ENCODE measurements at places on chromosomes 5 and 9.

DNA sequence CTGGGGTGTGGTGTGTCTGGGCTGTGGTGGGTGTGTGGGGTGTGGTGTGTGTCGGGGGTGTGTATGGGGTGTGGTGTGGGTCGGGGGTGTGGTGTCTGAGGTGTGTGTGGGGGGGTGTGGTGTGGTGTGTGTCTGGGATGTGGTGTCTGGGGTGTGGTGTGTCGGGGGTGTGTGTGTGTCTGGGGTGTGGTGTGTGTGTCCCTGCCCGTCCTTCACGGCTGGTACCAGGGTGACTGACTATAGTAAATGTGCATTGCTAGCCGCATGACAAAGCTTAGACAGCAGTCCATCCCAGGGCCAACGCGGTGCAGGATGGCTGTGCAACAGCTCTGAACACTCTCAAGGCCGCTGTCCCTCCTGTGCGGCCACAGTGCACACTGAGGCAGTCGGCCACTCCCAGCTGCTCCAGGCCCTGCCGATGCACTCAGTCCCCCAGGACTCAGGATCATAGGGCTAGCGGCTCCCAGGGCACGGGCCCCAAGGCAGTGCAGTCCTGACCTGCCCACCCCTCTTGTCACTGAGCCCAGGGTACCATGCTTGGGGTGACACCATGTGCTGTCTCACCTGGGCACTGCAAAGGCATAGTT lies 54.0 kb downstream of the SECISBP2 start:
- peak; percentile 48 for DNase-seq

DNA sequence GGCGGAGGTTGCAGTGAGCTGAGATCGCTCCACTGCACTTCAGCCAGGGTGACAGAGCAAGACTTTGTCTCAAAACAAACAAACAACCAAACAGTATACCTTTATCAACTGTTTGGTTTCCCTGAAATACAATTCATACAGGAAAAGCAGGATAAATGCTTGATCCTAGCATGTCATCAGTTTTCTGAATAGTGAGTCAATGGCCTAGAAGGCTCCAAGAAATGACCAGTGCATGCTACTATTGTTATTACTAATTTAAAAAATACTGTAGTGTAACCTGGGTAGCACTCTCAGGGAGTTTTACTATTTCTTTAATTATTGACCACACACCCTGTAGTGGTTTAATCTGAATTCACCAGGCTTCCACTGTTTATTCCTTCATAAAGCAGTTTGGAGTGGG lies 101.0 kb upstream of the PTPN3 start:
- no peak for DNase-seq

DNA sequence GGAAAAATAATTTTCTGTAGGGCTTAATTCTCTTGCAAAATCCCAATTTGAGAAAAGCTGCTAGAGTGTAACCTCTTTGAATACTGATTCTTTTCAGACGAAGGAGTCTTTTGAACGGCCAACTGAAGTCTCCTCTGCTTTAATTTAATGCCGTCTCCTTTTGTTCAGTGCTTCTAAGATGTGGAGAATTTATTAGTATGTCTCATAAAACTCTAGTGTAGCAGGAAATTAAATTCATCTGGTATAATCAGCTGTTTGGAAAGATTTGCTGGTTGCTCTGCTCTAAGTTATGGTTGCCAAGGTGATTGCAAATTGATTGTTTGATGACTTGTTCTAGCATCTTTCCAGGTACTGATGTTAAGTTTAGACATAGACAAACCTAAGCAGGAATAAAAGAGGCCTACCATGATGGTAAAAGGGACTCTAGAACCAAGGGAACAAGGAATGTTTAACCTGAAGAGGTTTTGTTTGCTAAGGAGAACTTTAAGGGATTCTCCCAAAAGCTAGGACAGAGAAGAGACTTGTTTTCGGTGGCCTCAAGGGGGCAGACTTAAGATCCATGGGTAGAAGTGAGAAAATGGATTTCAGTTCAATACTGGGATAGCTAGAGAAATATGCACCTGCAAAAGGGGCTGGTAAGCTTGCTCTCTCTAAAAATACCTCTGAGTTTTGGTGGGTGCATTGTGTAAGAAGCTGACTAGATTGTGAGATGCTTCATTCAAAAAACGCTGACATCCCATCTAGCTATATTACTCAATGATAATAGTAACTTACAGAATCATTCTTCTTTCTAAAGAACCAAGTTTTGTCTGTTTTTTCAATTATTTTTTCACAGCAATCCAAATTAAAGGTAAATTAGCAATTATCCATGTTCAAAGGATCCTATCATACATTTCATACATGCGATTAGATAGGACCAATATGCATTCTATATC lies 5.7 kb upstream of the ADRB2 start:
- no peak for DNase-seq

- DNase-seq = no peak
These were observed 251.4 kb upstream of the TRIM32 start for GRCh38 chr9:116435706-116436105.

DNA sequence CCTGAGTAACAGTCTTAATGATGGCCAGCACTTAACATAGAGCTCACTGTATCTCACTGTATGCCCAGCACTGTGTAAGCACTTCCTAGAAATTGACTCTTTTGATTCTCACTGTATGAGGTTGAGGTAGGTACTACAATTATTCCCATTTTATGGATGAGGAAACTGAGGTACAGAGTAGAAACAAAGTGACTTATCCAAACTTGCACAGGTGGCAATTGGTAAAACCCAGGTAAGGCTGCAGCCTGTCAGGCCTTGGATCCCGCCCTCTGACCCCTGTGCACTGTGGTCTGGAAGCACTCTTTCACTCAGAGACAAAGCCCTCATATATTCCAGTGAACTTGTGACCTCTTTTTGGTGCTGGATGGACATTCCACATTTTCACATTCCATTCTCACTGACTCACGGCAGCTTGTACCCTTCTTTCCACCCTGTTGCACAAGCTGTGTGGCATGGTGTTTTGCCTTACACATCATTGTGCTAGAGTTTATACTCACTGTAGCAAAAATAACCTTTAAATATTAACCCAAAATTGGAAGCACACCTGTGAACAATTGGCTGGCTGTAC lies 21.7 kb downstream of the ANKRD55 start:
- no peak for DNase-seq

DNA sequence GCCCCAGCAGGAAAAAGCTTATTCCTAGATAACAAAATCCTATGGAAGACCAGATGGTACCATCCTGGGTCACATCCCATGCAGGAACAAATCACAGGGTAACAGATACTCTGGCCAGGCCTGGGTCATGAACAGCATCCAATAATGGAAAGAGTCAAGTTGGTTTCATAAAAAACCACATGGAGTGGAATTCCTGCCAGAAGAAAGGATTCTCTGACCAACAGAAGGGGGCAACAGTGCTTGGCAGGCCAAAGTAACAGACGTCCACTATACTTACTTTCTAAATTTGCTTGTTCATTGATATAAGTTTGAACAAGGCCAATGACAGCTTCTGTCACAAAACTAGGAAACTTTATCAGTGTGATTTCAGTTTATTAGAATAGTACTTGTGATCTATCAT lies 273.5 kb downstream of the ARRDC3 start:
- DNase-seq = no peak

DNA sequence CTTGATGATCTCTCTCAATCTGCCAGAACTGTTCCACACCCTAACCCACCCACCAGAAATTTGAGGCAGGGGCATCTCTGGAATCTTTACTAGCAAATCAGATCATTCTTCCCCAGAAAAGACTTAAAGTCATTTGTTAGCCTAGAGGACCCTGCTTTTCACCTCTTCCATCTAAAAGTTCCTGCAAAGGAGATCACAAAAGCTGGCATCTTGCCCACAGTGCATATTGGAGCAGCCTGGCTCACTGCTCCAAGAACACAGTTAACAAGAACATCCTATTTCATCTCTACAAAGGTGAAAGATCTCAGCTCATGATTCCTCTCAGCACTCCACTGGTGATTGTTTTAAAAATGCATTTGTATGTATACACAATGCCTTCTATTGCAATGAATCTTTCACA lies 36.3 kb downstream of the GABRP start:
- no peak for DNase-seq

GRCh38 chr5:180594311-180595045 lies 3.2 kb upstream of the SCGB3A1 start:
- DNase-seq = no peak

- no peak for DNase-seq
These were observed 252.2 kb downstream of the GOLPH3 start for GRCh38 chr5:31921852-31922305.

GRCh38 chr5:51881901-51882300 lies 498.7 kb downstream of the ISL1 start:
- no peak for DNase-seq

- DNase-seq = no peak
These were observed 390.4 kb upstream of the CDH6 start for GRCh38 chr5:30802961-30803705.

DNA sequence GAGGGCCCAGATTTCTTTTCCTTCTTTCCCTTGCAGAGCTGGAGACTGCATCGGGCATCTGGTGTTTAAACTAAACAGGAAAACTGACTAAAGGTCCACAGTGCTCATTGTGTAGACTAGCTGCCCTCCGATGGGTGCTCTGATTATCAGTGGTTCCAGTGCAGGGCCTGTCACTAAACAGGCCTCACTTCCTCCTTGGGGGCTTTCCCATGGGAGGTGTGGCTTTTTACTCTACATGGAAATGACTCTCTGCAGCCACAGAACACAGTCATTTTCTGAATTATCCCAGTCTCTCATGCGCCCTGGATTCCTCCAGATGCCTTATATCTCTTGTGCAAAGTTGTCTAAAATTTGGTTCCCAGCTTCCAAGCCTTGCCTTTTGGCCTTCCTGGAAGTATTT lies 199.2 kb downstream of the TRIO start:
- DNase-seq = no peak

- no peak for DNase-seq
These were observed 14.9 kb upstream of the CARD19 start for GRCh38 chr9:93081081-93081529.

- no peak for DNase-seq
These were observed 122.2 kb downstream of the AUH start for GRCh38 chr9:91239367-91240111.

DNA sequence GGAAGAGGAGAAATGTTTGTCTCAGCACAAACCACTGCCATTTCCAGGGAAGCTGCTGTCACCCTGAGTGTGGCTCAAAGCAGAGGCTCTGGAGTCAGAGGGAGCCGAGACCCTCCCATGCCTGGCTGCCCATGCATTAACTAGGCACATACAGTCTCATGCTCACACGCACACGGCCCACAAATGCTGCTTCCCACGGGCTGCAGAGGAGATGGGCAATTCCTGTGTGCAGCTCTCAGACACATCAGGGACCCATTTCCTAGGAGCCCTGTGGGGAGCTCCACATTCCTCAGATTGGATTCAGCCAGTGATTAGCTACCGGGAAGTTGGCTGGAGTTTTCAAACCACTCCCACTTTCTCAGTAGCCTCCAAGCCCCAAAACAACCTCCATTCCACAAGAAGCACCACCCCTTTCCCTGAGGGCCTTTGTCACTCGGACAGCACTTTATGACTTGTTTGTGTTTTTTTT lies 9.1 kb upstream of the PTGES start:
- DNase-seq = no peak

DNA sequence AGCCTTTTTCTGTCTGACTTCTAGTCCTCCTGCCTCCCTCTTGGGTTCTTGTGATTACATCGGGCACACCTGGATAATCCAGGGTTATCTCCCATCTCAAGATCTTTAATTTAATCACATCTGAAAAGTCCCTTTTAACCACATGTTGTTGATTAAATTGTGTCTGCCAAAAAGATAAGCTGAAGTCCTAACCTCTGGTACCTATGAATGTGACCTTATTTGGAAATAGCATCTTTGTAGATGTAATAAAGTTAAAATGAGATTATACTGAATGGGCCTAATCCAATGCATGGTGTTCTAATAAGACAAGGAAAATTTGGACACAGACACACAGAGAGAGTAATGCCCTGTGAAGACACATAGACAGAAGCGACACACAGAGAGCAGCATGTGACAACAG lies 232.4 kb downstream of the KCTD16 start:
- no peak for DNase-seq

- DNase-seq = no peak
These were observed 687 bp upstream of the RPS23 start for GRCh38 chr5:82278711-82279370.

DNA sequence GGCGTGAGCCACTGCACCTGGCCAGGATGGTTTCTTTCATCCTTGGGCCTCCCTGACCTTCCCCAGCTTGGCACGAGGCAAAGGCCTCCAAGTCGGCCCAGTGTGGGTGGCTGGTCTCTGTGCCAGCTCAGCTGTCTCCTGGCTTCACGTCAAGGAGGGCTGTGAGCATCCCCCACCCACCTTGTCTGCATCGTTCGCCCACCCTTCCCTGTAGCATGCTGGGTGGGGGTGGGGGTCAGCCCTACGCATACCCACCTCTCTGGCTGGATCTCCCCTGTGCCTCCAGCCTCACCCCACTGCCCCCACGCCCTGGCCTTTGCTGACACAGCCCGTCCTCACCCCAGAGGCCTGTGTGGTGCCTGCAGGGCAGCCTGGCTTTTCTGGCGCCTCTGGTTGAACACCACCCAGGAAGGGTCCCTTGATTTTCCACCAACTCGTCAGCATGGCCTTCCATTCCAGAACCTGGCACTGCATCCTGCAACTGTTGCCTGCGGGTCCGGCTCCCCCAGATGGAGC lies 8.8 kb upstream of the WDR5 start:
- DNase-seq = no peak

DNA sequence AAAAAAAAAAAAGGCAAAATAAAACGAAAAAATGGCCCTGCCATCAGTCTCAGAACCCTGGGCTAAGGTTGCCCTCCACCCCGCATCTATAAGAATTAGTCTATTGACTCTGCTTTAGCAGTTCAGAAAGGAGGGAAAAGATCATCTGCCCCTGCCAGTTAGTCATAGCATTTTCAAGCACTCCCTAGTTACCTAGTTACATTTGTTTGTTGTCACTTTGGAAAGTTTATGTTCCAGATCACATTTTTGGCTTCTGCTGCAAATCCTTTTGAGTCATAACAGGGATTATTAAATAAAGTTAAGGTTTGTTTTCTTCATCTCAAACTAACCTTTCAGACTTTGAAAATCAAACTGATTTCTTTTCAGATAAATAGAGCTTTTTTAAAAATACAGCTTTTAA lies 52.1 kb downstream of the AQP7 start:
- no peak for DNase-seq

- DNase-seq = no peak
These were observed at the start of gene NREP for GRCh38 chr5:111756581-111757354. Gene NREP, minus strand, starts transcription at chr5:111757194. Its CDS starts 1,422 bp downstream, at chr5:111755772.

DNA sequence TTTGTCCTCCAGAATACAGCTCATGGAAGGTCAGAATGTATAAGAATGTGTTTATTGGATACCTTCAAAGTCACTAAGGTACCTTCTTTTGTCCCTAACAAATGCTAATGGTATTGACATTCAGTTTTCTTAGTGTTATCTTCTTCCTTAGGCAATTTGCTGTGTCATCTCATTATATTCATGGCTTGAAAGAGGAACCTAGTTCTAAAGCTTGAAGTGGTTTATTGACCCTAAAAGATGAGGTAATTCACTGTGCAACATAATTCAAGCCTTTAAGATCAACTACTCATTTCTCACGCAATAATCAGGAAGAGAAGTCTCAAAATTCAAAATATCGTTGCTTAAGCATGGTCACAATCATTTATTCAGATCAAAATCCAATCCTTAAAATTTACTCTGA lies 342.7 kb upstream of the RIOK2 start:
- DNase-seq = no peak

Data from T-helper 1 cell (primary cell).